Ecto neural progenitor cell (in vitro differentiated cells): ENCODE measurements at places on chromosomes 6 and 20.

- DNase-seq, result no peak
Observed at GRCh38 chr20:25066386-25066785, 8.4 kb upstream of the ACSS1 start.

GRCh38 chr6:97361286-97361685 is 78.3 kb upstream of the MMS22L start:
- no peak for DNase-seq

DNA sequence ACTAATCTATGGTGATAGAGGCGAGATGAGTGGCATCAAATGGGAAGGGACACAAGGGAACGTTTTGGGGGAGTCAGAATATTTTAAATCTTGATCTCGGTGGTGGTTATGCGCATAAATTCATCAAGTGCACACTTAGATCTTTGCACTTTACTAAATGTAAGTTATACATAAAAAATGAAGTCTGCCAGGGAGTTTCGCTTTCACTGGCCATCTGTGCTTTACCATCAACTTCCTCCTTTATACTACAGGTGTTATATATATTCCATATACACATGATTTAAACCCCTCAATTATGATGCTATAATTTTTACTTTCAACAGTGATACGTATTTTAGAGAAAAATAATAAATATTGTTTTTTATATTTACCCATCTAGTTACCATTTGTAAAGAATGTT is 97.6 kb upstream of the AKIRIN2 start:
- no peak for DNase-seq

DNA sequence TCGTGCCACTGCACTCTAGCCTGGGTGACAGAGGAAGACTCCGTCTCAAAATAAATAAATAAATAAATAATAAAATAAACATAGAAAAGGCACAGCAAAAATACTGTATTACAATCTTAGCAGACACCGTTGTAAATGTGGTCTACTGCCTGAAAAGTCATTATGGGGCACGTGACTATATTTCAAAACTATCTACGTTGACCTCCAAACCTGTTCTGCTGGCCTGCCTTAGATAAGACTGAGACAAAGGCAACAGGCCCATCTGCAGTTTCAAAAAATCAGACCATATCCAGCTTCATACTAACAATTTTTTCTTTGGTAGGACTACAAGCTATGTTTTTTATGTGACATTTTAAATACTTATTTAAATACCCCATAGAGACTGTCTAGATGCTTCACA is 59.1 kb downstream of the AGPAT4 start:
- DNase-seq, result no peak

DNA sequence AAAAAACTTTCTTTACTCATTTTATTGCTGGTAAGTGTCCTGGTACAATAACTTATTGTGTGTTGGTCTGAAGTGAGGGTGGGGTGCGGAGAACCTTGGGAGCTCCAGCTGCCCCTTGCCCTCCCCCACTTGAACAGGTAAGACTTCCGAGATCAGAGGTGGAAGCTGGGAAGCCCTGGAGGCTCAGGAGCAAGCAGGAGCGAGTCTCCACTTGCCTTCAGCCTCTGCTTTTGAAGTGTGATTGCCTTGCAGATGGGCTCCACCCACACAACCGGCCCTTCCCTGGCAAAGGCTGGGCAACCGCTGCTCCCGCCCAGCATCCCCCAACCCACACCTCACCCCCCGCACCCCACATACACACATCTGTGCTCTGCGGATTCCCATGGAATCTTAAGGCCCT is 179.6 kb downstream of the TFAP2C start:
- DNase-seq, result no peak

GRCh38 chr6:105753207-105753606 is 332.9 kb upstream of the PRDM1 start:
- DNase-seq, result no peak
